ENCODE measurements at places on chromosomes 7 and 10. TPM values are rescaled to one million over a fixed set of nuclear protein-coding genes. Genes with fewer than 3 reads are reported as not detected.

PRSS37 gene
- total RNA-seq: not detected

- no peak for DNase-seq
These were observed 138.1 kb upstream of the BTBD16 start for GRCh38 chr10:122132882-122133565.

DNA sequence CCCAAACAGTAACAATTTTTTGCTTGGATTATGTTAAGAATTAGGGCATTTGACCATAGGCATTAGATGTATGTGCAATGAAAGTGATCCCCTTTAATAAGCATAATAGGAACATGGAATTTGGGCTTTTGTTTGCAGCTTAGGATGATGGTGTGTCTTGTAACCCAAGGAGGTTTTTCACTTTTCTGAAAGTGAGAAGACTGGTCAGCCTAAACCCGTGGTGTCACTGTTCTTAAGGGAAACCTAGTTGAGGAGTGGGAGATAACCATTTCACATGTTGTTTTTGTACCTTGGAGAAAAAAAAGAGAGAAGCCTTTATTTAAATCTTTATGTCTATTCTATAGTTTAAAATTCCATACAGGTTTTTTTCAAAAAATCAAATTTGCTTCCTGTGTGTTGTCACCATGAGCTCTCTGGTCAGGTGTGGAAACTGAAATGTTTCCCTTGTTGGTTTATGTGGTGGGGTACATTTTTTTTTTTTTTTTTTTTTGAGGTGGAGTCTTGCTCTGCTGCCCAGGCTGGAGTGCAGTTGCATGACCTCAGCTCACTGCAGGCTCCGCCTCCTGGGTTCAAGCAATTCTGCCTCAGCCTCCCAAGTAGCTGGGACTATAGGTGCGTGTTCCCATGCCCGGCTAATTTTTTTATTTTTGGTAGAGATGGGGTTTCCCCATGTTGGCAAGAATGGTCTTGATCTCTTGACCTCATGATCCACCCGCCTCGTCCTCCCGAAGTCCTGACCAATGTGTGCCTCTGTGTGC, 7.7 kb downstream of the CCM2 start:
- no peak for DNase-seq

DNA sequence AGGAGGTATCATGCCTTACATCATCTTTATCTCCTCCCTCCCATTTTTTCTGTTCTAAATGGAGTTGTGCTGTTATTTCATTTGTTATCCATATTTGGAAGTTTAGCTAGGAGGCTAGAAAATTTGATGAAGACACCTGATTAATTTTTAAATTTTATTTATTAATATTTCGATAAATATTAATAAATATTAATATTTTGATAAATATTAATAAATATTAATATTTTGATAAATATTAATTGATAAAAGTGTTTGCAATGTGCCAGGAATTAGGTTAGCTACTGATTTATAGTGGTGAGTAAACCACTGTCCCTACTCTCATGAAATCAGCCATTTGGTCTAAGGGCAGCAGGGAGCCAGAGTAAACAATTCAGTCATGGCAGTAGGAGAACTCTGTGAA, 161.4 kb downstream of the GNAT3 start:
- no peak for DNase-seq

DNA sequence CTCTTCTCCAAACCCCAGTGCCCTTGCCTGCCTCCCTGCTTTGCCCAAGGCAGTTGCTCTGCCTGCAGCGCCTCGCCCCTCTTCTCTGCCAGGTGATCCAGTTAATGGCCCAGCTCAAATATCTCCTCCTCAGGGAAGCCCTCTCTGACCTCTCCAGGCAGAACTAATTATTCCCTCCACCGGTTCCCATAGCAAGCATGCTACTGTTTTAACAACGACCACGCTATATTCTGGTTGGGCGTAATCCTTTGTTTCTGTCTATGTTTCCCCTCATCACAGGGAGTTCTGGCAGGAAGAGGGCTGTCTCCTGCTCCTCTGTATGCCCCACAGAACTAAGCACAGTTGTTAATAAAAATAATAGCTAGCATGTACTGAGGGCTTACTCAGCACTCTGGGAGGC, 36.8 kb upstream of the R3HCC1L start:
- no peak for DNase-seq

All from Peyer's patch (tissue), 4 donors.